Colonic mucosa (tissue), 4 donors: ENCODE measurements at places on chromosomes 5 and 9.

GRCh38 chr5:3288325-3288724 lies 307.3 kb upstream of the IRX1 start:
- H3K27me3 ChIP-seq: no peaks in the 10 kb centered on the region
- DNase-seq: no peak
- H3K4me3 ChIP-seq: no peak overlapping the region
- H3K36me3 ChIP-seq: no peaks in the 10 kb centered on the region
- no peaks in the 10 kb centered on the region for H3K4me1 ChIP-seq

- no peaks in the 10 kb centered on the region for H3K4me1 ChIP-seq
- no peaks in the 10 kb centered on the region for H3K36me3 ChIP-seq
- no peaks in the 10 kb centered on the region for H3K27me3 ChIP-seq
- no peak overlapping the region for H3K4me3 ChIP-seq
Observed at GRCh38 chr9:118618849-118619248, 750.4 kb downstream of the BRINP1 start.

GRCh38 chr9:87829756-87830155 lies 52.9 kb upstream of the SPATA31E1 start:
- no peaks in the 10 kb centered on the region for H3K36me3 ChIP-seq
- H3K27me3 ChIP-seq: no peaks in the 10 kb centered on the region
- H3K4me3 ChIP-seq: no peak overlapping the region
- no peak overlapping the region for H3K27ac ChIP-seq

GRCh38 chr5:36054647-36055046 lies 12.0 kb downstream of the UGT3A2 start:
- DNase-seq: no peak
- no peaks in the 10 kb centered on the region for H3K36me3 ChIP-seq
- H3K4me1 ChIP-seq: no peaks in the 10 kb centered on the region
- no peak overlapping the region for H3K27ac ChIP-seq

DNA sequence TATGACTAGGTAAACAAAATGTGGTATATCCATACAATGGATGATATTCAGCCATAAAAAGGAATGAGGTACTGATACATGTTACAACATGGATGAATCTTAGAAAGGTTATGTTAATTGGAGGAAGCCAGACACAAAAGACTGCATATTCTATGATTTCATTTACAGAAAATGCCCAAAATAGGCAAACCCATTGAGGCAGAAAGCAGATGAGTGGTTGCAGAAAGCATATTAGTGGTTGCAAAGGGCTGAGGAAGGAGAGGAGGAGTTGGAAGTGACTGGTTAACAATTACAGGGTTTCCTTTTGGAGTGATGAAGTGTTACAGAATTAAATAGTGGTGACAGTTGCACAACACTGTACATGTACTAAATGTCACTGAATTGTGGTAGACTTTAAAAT lies 17.7 kb downstream of the PLGRKT start:
- no peak overlapping the region for H3K27ac ChIP-seq
- H3K4me1 ChIP-seq: no peaks in the 10 kb centered on the region
- no peak for DNase-seq
- H3K27me3 ChIP-seq: no peaks in the 10 kb centered on the region
- no peaks in the 10 kb centered on the region for H3K36me3 ChIP-seq

DNA sequence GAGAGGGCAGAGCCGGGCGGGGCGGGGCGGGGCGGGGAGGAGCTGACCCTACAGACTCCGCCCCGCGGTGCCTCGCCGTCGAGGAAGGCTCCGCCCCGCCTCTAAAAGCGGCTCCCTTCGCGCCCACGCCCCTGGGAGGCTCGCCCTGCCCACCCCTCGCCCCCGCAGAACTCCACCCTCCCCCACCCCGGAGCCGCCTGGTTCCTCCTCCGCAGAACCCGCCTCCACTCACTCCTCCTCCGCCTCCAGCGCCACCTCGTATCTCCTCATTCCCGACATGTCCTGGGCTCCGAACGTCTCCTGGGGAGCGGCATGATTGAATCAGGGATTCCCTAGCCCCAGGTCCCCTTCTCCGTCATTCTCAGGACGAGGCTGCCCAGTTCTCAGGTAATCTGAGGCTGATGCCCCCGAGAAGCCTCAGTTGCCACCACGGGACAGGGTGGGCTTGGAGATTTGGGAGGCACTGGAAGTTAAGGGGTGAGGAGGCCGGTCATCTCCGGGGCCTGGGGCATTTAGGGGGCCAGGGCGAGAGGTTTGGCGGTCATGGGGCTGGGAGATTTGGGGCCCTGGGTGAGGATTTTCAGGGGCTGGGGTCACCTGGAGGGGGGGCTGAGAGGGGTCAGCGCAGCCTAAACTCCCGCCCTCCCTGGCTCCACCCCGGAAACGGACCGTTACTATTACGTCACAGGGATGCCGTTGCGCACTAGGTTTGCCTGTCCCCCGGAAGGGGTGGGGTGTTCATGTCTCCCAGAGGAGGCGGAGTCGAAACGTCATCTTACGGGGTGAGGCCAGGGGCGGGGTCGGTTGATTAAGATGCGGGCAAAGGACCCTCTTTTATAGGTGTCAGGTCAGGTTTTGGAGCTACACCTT lies 3.2 kb upstream of the CCL27 start:
- no peaks in the 10 kb centered on the region for H3K36me3 ChIP-seq
- H3K27me3 ChIP-seq: no peaks in the 10 kb centered on the region
- peak overlapping the region; percentile 96 for H3K27ac ChIP-seq
- peak; percentile 98 for DNase-seq

GRCh38 chr9:90268613-90269012 lies 374.0 kb downstream of the DIRAS2 start:
- no peaks in the 10 kb centered on the region for H3K27me3 ChIP-seq
- no peak overlapping the region for H3K4me3 ChIP-seq
- H3K4me1 ChIP-seq: no peaks in the 10 kb centered on the region

DNA sequence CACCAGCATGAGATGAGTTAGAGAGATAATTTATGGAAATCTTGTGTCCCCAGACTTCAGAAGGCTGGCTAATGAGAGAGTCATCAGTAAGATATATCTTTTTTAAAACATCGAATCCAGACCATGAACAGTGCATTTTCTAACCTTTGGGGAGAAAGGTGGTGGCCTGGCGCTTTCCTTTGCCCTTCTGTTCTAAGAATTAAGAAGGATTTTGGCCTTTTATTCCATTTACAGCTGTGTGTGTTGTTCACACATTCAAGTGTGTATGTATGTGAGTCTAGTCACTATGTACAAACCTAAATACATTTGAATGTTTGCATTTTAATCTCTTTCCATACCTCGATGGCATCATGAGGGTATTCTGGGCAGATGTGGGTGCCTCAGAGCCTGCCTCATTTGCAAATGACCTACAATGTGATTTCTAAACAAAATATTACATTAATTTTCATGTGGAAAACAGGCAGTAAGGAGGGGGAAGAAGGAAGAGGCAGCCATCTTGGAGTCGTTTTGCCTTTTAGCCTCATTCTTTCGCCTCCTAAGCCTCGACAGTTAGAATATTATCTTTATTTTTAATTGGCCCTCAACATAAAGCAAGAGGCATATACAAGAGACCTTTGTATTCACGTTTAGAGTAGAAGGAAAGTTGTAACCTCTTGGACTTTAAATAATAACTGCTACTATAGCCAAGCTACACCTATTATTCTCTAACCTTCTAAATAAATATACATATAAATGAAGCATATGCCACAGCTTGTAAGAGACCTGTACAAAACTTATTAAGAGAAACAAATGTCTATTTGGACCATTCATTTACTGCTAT lies 125.3 kb upstream of the TMEM161B start:
- no peak overlapping the region for H3K27ac ChIP-seq
- H3K27me3 ChIP-seq: no peaks in the 10 kb centered on the region
- no peak for DNase-seq
- H3K4me1 ChIP-seq: no peaks in the 10 kb centered on the region
- H3K36me3 ChIP-seq: no peaks in the 10 kb centered on the region

GRCh38 chr9:71924576-71924975 lies 13.1 kb downstream of the C9orf85 start:
- H3K27ac ChIP-seq: no peak overlapping the region
- no peaks in the 10 kb centered on the region for H3K27me3 ChIP-seq
- DNase-seq: no peak
- H3K4me1 ChIP-seq: no peaks in the 10 kb centered on the region

GRCh38 chr5:56259002-56259511 lies 25.9 kb upstream of the ANKRD55 start:
- DNase-seq: no peak
- H3K27me3 ChIP-seq: no peaks in the 10 kb centered on the region
- no peaks in the 10 kb centered on the region for H3K4me1 ChIP-seq
- no peak overlapping the region for H3K27ac ChIP-seq
- H3K4me3 ChIP-seq: no peak overlapping the region
- no peaks in the 10 kb centered on the region for H3K36me3 ChIP-seq

GRCh38 chr9:116327701-116328405 lies 174.3 kb downstream of the PAPPA start:
- H3K27ac ChIP-seq: no peak overlapping the region
- no peaks in the 10 kb centered on the region for H3K27me3 ChIP-seq
- DNase-seq: no peak
- no peaks in the 10 kb centered on the region for H3K4me1 ChIP-seq
- no peaks in the 10 kb centered on the region for H3K36me3 ChIP-seq
- no peak overlapping the region for H3K4me3 ChIP-seq

DNA sequence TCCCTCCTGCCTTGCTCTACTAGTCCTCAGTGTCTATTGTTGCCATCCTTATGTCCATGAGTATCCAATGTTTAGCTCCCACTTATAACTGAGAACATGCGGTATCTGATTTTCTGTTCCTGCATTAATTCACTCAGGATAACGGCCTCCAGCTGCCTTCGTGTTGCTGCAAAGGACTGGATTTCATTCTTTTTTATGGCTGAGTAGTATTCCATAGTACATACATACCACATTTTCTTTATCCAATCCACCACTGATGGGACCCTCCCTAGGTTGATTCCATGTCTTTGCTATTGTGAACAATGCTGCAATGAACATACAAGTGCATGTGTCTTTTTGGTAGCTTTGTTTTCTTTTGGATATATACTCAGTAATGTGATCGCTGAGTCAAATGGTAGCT lies 50.4 kb downstream of the FNIP1 start:
- H3K27me3 ChIP-seq: no peaks in the 10 kb centered on the region
- H3K4me3 ChIP-seq: no peak overlapping the region

GRCh38 chr5:131081913-131082488 lies 83.1 kb downstream of the HINT1 start:
- H3K4me1 ChIP-seq: no peaks in the 10 kb centered on the region
- H3K4me3 ChIP-seq: no peak overlapping the region
- H3K36me3 ChIP-seq: no peaks in the 10 kb centered on the region
- no peaks in the 10 kb centered on the region for H3K27me3 ChIP-seq

DNA sequence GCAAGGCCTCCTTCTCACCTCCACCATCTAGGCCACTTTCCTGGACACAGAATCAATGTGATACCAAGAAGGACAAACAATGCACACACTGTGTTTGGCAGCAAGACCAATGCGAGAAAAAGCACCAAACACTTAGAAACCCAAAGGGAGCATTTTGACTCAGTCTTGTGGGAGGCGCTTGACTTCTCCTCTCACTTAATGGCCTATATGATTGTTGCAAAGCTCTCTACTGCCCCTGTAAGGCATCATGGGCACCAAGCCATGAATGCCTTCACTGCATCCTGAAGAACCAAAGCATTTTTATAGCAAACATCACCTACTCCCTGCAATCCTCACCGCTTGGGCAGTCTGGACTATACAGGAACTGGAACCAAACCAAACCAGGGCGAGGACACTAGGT lies 57.5 kb downstream of the CDH6 start:
- H3K4me3 ChIP-seq: no peak overlapping the region
- no peaks in the 10 kb centered on the region for H3K27me3 ChIP-seq
- H3K36me3 ChIP-seq: no peaks in the 10 kb centered on the region
- no peak for DNase-seq

GRCh38 chr5:65663804-65664521 lies 39.1 kb downstream of the SHLD3 start:
- no peak overlapping the region for H3K4me3 ChIP-seq
- H3K36me3 ChIP-seq: no peaks in the 10 kb centered on the region
- no peaks in the 10 kb centered on the region for H3K4me1 ChIP-seq
- no peak for DNase-seq
- no peak overlapping the region for H3K27ac ChIP-seq
- no peaks in the 10 kb centered on the region for H3K27me3 ChIP-seq

GRCh38 chr9:135392511-135392910 lies 87.1 kb upstream of the PPP1R26 start:
- no peak overlapping the region for H3K27ac ChIP-seq
- H3K36me3 ChIP-seq: no peaks in the 10 kb centered on the region
- no peak overlapping the region for H3K4me3 ChIP-seq
- no peaks in the 10 kb centered on the region for H3K4me1 ChIP-seq
- H3K27me3 ChIP-seq: no peaks in the 10 kb centered on the region
- DNase-seq: no peak

DNA sequence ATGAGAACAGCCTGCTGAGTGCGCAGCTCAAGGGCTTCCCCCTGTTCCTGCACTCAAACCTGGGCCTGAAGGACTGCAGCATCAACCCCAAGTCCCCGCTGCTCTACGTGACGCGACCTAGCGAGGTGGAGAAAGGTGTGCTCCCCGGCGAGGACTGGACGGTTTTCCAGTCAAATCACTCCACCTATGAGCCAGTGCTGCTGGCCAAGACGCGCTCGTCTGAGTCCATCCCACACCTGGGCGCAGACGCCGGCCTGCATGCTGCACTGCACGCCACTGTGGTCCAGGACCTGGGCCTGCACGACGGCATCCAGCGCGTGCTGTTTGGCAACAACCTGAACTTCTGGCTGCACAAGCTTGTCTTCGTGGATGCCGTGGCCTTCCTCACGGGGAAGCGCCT lies 19.9 kb downstream of the NDST1 start:
- no peak overlapping the region for H3K27ac ChIP-seq
- no peak overlapping the region for H3K4me3 ChIP-seq
- no peaks in the 10 kb centered on the region for H3K36me3 ChIP-seq
- no peaks in the 10 kb centered on the region for H3K27me3 ChIP-seq
- DNase-seq: no peak

- H3K36me3 ChIP-seq: no peaks in the 10 kb centered on the region
- H3K27ac ChIP-seq: peak overlapping the region; percentile 71
- peak overlapping the region; percentile 71 for H3K4me3 ChIP-seq
Observed at GRCh38 chr9:93574900-93575795, 1.2 kb upstream of the PHF2 start.

GRCh38 chr5:15472116-15472515 lies 27.9 kb upstream of the FBXL7 start:
- H3K4me1 ChIP-seq: no peaks in the 10 kb centered on the region
- DNase-seq: no peak
- H3K4me3 ChIP-seq: no peak overlapping the region
- H3K27ac ChIP-seq: no peak overlapping the region
- no peaks in the 10 kb centered on the region for H3K27me3 ChIP-seq

DNA sequence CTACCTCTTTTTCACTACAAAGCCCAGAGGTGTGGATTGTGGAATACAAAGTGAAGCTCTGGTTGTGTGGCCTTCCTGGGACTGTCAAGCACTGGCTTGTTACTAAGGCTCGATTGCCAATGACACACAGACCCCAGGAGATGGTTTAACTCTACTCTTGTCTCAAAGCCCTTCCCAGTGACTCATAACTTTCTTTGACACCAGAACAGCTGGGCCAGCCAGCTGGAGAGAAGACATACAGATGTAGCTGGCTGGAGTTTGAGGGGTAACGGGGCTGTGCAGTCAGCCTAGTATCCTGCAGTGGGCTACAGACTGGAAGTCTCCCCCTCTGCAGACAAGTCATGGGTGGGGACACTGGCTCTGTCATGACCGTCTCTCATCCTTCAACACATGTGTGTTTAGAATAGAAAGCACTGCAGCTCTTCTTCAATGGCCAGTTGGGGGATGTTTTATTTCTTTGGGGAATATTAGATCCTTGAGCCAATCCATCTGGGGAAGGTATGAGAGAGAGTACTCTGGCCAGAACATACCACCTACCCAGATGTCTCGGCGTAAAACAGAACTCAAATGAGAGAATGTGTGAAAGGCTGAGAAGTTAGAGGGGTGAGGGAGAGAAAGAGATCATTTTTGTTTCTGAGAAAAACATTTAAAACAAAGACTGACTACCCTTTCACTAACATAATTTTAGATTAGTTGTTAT lies 53.3 kb downstream of the SEMA6A start:
- H3K4me1 ChIP-seq: peaks cover 9% of the 10 kb centered on the region
- no peaks in the 10 kb centered on the region for H3K27me3 ChIP-seq
- H3K36me3 ChIP-seq: no peaks in the 10 kb centered on the region
- DNase-seq: no peak
- no peak overlapping the region for H3K4me3 ChIP-seq
